ENCODE measurements at places on chromosomes 16 and 17.

DNA sequence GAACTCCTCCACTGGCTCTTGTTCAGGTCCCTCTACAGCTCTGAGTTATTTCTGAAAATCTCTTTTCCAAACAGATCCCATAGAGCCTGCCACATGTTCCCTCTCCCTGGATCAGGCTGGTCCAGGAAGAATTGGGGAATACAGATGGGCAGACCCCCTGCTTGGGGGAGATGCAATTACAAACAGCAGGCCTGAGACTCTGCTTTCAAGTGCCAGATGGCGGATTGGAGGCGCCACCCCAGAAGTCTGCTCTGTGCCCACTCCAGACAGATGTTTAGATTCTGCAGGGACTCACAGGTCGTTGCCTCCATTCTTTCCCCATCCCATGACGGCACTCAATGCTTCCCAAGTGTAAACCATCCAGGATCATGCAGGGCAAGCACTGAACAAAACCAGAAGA is 316.6 kb downstream of the SLC39A11 start:
- no peak for DNase-seq

GRCh38 chr16:84941921-84942320 is 69.4 kb downstream of the ZDHHC7 start:
- no peak for DNase-seq

DNA sequence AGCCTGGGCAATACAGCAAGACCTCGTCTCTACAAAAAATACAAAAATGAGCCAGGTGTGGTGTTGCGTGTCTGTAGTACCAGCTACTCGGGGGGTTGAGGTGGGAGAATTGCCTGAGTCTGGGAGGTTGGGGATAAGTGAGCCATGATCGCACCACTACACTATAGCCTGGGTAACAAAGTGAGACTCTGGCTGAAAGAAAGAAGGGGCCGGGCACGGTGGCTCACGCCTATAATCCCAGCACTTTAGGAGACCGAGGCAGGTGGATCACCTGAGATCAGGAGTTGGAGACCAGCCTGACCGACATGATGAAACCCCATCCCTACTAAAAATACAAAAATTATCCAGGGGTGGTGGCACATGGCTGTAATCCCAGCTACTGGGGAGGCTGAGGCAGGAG is 10.5 kb upstream of the GRB2 start:
- DNase-seq, result no peak

- DNase-seq, result no peak
Observed at GRCh38 chr17:8555062-8555461, 75.5 kb downstream of the MYH10 start.

DNA sequence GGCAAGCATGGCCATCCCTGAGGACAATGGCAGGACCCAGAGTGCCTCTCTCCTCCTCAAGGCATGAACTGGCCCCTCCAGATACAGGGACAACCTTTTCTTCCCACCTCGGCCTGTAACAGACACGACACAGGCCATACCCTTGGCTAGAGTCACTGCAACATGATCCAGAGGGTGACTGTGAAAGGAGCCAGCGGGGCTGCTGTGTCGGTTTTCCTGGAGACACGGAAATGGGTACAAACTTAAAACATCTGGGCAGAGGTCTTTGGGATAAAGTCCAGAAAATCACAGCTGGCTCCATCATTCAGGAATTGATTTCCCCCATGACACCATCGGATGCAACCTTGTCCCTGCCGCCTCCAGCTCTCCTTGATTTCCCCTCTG is 5.3 kb downstream of the CEP295NL start:
- no peak for DNase-seq

- DNase-seq, result no peak
Observed at GRCh38 chr17:32117399-32117798, 24.9 kb upstream of the RHOT1 start.

- DNase-seq, result peak; percentile 22
Observed at GRCh38 chr16:87074641-87075318, 242.4 kb downstream of the C16orf95 start.

- DNase-seq, result no peak
Observed at GRCh38 chr17:45975640-45976295, 23.3 kb upstream of the STH start.

- no peak for DNase-seq
Observed at GRCh38 chr17:20302246-20302917, 165.0 kb downstream of the LGALS9B start.

DNA sequence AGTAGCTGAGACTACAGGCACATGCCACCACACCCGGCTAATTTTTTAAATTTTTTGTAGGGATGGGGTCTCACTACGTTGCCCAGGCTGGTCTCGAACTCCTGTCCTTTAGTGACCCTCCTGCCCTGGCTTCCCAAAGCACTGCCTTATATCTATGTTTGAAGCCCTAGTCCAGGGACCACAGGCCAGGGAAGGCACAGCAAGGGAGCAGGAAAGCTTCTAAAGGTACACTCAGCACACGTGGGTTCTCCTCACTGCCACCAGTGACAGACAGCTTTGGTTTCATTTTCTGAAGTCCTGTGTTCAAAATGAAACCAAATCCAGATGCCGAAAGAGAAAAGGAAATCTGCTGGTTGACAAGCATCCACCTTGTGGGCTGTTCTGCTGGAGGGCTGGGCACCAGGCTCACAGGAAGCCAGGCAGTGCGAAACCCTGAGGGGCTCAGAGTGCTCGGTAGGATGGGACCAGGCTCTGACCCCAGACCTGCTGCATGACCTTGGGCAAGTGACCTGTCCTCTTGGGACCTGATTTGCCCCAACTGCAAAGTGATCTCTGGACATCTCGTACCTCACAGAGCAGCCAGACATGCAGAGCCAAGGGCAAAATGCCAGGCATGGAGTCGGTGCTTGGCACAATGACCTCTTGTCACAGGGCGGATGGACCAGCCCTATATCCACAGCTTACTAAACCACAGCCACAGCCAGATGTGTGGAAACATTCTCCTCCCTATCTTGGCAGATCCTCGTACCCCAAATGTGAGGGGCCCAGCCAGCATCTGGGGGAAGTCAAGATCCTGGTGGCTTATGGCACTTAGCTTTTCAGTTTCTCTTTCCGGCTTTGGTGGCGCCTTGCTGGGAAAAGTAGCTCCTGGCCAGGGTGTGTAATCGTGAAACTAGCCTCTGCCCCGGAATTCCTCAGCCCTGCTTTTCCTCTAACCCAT is 2.8 kb upstream of the SOCS1 start:
- peak; percentile 94 for DNase-seq

- no peak for DNase-seq
Observed at GRCh38 chr17:35998018-35998545, 3.3 kb downstream of the CCL15 start.

DNA sequence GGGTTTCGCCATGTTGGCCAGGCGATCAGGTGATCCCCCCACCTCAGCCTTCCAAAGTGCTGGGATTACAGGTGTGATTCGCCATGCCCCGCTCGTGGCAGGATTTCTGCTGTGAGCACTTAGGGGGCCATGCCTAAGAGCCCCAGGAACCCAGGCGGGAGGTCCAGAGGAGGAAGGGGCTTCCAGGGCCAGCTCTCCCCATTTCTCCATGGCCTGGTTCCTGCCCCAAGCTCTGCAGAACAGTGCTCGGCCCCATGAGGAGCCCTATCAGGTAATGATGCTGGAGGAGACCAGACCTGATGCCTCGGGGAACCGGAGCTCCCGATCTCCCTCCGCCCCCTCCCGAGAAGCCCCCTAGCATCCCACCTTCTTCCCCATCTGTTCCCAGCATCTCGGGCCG is 53.6 kb downstream of the RMI2 start:
- DNase-seq, result no peak

- no peak for DNase-seq
Observed at GRCh38 chr17:43803758-43804157, 23.5 kb downstream of the CFAP97D1 start.

DNA sequence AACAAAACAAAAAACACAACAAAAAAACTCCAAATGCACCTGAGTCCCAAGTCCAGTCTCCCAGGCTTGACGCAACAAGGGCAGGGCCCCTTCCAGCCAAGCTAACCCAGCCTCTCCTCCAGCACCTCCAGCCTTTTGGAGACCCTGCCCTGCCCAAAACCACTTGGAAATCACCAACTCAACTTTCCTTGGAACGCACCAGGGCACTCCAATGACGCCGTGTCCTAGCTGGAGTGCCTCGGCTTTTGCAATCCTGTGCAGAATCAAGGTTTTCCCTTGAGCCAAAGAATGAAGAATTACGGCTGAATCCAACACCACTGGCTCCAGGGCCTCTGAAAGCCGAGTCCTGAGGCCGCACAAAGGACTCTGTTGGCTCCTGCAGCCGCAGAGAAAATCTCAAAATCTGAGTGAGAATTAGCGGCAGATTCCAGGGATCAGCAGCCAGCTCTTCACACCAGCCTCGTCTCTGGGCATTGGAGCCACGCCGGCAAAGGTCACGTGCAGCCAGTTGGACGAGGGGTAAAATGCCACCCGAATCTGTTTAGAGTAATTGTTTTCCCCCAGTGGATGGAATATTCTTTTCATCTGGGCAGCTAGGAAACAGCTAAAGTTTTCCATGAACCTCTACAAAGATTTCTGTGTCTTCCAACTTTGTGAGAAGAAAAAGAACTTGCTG is 9.7 kb upstream of the BAIAP2 start:
- DNase-seq, result peak; percentile 49

DNA sequence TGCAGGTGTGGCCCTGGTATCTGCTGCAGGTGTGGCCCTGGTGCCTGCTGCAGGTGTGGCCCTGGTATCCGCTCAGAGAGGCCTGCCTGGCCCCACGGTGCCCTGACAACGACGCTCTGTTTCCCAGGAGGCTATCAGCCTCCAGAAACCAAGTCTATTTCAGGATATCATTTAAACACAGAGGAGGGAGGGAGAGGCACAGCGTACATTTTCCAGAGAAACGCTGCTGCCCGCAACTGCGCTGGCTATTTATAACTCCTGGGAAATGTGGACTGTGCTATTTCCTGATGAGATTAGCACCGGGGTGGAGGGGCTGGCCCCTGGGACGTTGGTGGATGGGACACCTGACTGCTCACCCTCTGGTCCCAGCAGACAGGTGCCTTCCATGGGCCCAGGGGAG is 22.5 kb downstream of the TIMM22 start:
- DNase-seq, result no peak

- no peak for DNase-seq
Observed at GRCh38 chr16:26627958-26628357, 438.8 kb upstream of the C16orf82 start.

GRCh38 chr17:74605361-74605760 is 13.3 kb upstream of the CD300LD start:
- DNase-seq, result no peak

- DNase-seq, result no peak
Observed at GRCh38 chr16:55569025-55569424, 2.5 kb downstream of the CAPNS2 start.

DNA sequence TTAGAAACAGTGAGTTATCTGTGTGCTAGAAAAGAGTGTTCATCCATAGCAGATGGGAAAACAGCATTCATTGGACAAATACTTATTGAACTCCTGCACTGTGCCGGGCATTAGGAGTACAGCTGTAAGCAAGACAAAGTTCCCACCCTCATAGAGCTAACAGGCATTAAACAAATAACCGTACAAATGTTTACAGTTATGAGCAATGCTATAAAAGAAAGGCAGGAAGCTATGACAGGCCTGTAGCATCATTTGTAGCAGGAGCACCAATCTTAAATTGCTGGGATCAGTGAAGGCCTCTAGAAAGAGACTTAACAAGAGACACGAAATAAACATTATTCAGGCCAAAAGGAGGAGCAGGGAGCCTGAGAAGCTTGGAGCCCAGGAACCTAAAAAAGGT is 15.6 kb downstream of the SDR42E1 start:
- no peak for DNase-seq
